Neuronal stem cell (in vitro differentiated cells): ENCODE measurements at places on chromosomes 4 and X.

- DNase-seq, result no peak
Measured at GRCh38 chr4:128379860-128380259, 92.2 kb upstream of the PGRMC2 start.

DNA sequence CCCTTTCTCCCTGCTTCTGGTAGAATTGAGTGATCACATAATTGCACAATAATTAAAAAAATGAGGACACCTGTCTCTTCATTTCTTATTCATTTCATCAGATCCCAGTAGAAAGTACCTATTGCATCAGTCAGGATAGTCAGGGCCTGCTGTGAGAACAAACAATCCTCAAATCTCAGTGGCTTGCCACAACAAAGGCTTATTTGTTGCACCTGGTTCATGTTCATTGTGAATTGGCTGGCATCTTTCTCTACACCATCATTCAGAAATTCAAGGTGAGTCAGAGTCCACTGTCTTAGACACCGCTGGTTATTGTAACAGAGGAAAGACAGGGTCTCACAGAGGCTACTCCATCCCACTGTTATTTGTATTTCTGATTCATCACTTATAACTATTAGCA, 409.8 kb downstream of the STIM2 start:
- no peak for DNase-seq

DNA sequence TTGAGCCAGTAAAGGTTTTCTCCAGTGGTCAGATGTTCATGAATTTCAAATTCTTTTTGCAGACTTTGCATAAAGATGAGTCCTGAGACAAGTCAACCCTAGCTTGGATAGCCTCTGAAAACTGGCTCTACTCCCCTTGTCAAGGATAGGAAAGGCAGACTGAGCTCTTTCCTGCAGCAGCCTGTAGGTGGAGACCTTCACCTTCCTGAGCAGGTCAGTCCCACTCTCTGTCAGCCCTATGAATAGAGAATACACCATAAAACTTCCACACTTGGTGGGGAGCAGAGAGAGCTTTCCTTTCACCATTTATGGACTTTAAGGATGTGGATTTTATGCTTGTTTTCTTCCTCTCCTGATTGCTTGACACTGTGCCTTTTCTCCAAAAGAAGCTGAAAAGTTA, 41.9 kb downstream of the PCDH19 start:
- no peak for DNase-seq

DNA sequence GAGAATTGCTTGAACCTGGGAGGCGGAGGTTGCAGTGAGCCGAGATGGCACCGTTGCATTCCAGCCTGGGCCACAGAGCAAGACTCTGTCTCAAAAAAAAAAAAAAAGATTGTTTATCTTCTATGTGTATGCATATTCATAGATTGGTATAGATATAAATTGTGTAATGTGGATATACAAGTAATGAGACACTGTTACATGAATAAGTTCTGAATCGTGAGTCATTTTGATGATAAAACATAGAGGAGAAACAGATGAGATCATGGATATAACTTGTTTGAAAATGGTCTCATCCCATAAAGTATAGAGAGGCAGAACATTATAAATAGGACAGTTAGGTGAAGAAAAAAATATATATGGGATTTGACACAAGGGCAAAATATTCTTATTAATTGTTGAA, 628.0 kb downstream of the IL1RAPL1 start:
- no peak for DNase-seq

GRCh38 chrX:32514986-32515385, 696.4 kb downstream of the DMD start:
- no peak for DNase-seq

GRCh38 chr4:100240008-100240407, 49.7 kb upstream of the DDIT4L start:
- DNase-seq, result no peak

DNA sequence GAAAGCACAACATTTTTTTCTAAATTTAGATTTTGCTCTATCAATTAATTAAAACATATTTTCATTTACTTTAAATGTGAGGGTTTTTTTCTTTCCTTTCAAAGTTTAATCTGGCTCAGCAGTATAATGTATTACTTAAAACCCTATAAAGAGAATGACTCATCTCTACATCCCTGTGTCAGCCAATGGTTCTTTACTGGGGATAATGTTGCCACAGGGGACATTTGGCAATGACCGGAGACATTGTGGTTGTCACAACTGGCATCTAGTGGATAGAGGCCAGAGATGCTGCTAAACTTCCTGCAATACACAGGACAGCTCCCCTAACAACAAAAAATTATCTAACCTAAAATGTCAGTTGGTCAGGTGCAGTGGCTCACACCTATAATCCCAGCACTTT, 53.8 kb downstream of the SYNPO2 start:
- DNase-seq, result no peak

GRCh38 chr4:62550121-62550520, 1350.0 kb downstream of the ADGRL3 start:
- DNase-seq, result no peak

DNA sequence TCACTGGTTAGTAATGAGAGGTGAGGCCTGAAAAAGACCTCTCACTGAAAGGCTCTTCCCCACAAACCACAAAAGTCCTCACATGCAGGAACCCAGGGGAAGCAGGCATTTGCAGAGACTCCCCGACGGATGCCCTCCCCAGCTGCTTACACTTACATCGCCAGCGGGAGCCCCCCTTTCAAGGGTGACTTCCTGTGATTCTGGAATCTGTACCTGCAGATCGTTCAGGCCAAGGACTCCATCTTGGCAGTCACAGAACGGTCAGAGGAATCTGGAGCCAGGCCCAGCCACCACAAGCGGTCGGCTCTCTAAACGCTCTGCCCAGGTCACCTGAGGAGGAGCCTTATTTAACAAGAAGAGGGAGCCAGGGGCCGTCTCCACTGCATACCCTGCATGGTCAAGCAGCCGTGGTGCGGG, 71.3 kb upstream of the STS start:
- no peak for DNase-seq

- no peak for DNase-seq
Measured at GRCh38 chrX:37314531-37314930, 34.6 kb upstream of the PRRG1 start.

DNA sequence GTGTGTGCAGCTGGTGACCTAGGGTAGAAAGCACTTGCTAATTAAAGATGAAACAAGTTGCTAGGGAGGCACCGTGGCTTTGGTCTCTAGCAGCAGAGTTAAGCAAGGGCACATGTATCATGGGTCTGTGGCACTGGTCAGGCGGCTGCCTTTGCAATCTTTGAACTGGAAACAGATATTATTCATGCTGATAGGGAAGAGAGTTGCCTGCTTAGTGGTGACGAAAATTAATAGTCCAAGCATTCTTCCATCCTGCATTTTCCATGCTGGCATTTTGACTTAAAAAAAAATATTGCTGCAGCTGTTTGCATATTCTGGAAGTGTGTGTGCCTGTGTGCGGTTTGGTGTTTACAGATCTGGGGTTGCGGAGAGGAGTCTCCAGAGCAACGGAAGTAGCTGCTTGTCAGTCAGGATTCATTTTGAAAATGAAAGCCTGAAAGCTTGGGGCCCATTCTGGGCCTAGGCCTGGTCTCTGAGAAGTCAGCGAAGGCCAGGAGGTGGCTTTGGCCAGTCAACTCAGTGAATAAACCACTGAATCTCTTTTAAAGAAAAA, 2.3 kb upstream of the SOWAHD start:
- no peak for DNase-seq

GRCh38 chr4:20044966-20045365, 206.7 kb upstream of the SLIT2 start:
- no peak for DNase-seq

- no peak for DNase-seq
Measured at GRCh38 chr4:81454499-81454898, 17.2 kb downstream of the RASGEF1B start.

- DNase-seq, result no peak
Measured at GRCh38 chr4:98448908-98449307, 187.7 kb downstream of the RAP1GDS1 start.

DNA sequence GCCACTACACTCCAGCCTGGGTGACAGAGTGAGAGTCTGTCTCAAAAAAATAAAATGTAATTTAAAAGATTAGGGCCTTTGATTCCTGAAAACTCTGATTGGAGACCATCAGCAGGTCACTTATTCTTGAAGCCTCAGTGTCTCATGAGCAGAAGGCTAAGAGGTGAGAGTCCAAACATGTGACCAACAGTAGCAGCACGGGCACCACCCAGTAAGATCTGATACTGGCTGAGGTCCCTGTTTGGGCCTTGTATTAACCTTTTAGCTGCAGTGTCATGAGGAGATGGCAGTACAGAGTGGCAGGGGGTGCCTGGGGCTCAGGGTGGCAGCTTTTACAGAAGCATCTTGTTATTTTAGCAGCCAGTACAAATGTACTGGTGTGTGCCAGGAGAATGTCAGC, 89.3 kb downstream of the FHDC1 start:
- no peak for DNase-seq

GRCh38 chr4:114598191-114599121, at the start of gene UGT8:
UGT8 (plus strand) TSS chr4:114598807; CDS start chr4:114622881, 24,074 bp downstream.
- DNase-seq, result peak; percentile 64

DNA sequence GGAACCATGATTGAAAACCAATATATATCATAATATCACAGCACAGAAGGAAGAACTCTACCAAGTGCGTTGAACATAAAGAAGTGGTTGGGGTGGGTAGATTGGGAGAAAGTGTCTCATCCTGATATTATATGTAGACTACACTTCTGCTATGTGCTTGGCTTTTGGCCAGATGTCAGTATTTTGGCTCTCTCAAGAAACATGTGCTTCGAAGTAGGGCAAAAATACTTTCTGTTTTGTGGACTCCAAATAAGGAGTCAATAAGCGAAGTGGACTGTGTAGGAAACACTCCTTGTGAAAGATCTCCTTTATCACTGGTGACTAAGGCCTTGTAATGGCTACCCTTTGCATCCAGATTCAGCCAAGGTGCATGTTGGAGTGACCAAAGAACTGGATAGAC, 7.8 kb upstream of the HPSE start:
- DNase-seq, result no peak

DNA sequence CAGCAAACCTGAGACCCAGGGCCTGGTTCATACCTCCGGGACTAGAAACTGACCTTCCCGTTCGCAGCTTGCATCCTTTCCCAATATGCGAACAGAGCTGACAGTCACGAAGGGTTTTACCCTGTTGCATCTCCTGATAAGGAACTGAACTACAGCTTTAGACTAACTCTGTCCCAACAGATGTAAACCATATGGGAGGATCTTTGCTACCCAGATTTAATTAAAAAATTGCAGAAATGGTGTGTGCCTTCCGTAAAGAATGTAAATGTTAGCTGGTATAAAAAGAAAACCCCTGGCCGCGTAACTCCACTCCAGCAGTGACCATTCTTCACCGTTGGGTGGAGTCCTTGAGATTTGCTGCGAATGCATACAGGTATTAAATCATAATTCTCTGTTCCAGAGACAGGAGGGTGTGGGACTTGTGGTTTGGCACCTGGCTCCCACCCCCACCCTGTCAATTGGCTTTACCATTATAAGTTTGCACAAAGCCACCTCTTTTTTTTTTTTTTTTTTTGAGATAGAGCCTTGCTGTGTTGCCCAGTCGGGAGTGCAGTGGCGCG, 40.6 kb upstream of the SORCS2 start:
- DNase-seq, result no peak

DNA sequence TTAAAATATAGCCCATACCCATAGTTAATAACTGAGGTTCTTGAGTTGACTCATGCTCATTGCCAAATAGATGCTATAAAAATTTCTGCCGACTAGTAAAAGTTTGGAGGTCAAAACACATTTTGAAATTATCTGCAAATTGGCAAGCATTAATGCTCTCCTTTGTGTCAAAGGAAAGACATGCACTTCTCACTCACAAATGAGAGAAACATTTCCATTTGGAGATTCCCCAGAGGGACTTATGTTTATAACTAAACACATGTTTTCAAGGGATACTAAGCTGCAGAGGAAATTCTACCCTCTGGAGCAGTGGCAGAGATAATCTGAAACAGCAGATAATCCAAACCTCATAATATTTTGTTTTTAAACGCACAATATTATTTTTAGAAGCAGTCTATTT, 45.7 kb upstream of the CCDC160 start:
- DNase-seq, result no peak

DNA sequence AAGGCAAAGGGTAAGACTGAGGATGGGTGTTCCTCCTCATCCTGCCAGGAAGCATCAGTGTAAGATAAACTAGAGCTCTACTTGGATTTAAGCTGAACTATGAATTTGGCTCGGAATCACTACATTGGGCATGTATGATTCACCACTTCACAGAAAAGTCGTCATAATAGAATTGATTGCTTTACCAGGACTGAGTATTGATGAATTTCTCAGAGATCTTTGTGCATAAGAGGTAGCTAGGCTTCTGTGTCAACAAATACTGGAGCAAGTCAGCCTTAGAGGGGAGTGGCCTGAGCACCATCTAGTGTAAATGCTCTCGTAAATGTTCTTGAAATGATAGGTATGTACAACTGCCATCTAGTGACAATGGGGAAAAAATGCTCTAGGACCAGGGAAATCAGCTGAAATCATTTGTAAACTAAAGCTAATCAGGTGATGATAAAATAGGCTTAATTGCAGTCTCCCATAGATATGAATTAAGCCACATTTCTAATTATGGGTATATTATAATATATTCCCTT, 309.5 kb upstream of the FMR1 start:
- DNase-seq, result no peak

DNA sequence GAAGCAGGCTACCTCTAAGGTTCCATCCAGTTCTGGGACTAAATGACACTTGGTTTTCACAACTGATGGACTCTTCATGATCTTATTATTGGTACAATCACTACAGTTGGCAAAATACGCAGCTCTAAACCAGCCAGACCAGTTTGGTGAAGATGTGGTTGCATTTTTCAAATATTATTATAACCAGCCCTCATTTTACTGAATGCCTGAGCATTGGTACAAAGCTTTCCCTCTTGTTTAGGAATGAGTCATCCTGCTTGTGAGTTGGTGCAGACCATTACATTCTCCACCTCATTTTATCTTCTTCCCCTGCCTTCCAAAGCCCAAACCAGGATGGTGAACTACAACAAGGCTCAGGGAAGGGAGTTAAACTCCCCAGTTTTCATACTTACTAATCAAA, 223.1 kb downstream of the KDR start:
- DNase-seq, result no peak

DNA sequence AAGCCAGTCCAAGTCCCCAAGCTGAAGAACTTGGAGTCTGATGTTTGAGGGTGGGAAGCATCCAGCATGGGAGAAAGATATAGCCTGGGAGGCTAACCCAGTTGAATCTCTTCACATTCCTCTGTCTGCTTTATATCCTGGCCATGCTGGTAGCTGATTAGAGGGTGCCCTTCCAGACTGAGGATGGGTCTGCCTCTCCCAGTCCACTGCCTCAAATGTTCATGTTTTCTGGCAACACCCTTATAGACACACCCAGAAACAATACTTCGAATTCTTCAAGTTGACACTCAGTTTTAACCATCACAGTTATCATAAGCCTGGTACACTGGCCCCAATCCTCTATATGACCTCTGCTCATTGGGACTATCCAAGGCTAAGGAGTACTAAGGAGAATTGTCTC, 124.1 kb upstream of the WDR1 start:
- no peak for DNase-seq

- DNase-seq, result no peak
Measured at GRCh38 chrX:148601034-148601433, 100.6 kb downstream of the AFF2 start.

- DNase-seq, result no peak
Measured at GRCh38 chrX:12239356-12240082, 101.2 kb downstream of the FRMPD4 start.
